ENCODE measurements at places on chromosomes 7 and 10.

GRCh38 chr10:43201545-43202131 is 63.4 kb downstream of the CSGALNACT2 start:
- no peak for DNase-seq

- peak; percentile 53 for DNase-seq
Observed at GRCh38 chr7:129343099-129343700, 91.0 kb upstream of the STRIP2 start.

DNA sequence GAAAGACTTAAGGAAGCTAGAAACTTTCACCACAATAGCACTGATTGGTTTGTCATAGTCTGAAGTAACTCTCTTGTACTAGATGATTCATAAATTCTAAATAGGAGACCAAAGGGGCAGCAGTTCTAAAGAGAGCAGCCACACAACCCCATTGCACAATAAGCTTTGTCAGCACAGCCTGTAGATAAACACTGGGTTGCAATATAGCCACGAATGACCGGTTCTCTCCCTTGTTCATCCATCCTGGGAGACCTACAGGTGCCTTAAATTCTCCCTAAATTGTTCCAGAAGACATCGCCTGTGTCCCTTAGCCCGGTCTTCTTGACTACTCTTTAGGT is 167.0 kb downstream of the SNX13 start:
- no peak for DNase-seq

DNA sequence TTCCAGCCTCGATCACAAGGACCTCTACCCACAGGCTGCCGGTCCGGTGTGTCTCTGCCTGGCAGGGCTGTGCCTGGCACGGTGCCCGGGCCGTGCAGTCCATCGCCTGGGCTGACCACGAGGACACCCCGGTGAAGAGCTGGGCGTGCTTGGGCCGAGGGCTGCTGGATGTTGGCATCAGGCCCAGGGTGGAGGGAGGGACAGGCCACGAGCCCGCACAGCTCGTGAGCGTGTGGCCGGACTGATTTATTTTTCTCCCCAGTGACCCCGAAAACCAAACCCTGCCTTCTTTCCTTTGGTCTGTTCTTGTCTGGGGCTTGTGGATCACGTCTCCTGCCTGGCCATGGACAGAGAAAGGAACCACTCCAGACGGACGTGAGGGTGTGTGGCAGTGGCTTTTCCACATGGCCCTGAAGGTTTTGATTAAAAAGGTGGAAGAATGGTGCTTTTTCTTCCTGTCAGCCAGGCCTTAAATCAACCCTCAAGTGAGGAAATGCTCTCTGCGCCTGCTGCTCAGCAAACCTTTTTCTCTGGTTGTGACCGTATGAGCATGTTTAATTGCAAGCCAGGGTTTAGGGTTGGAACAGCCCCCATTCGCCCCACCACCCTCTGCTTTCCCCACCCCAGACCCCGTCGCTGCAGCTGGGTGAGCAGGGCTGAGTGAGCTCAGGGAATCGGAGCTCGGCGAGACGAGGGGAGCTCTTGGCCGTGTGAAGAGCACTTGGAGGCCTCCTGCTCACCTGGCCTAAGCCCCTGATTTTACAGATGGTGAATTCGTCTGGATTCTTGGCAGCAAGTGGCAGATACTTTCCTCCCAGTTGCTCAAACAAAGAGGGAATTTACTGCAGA is 130.1 kb downstream of the RGS10 start:
- no peak for DNase-seq

Measured in CD4-positive, alpha-beta T cell treated with Interleukin-21 for 1 hour (primary cell).